ENCODE measurements at places on chromosomes 6 and 20. TPM values are rescaled to one million over a fixed set of nuclear protein-coding genes. Genes with fewer than 3 reads are reported as not detected.

Gene CCDC170
- 5.5 TPM for total RNA-seq

Gene TFEB
- total RNA-seq = 3.5 TPM

Gene NHLRC1
- total RNA-seq = 4.4 TPM

Gene GSTA3
- 0.69 TPM for total RNA-seq

Gene CTNNBL1
- 25.6 TPM for total RNA-seq

Gene SLPI
- not detected for total RNA-seq

Gene SIRPB2
- 0.69 TPM for total RNA-seq

Gene MTFR2
- total RNA-seq = 0.92 TPM

Gene NMBR
- total RNA-seq = 9.7 TPM

Gene EPHA7
- total RNA-seq = 87.4 TPM

Gene APOBEC2
- not detected for total RNA-seq
